ENCODE measurements at places on chromosomes 3 and 15.

GRCh38 chr3:188685789-188686188, 486.0 kb upstream of the TPRG1 start:
- DNase-seq: no peak

- DNase-seq: no peak
Measured at GRCh38 chr3:24487325-24488262, 7.1 kb downstream of the THRB start.

GRCh38 chr3:87771337-87772192, 287.2 kb downstream of the CGGBP1 start:
- DNase-seq: peak; percentile 61

GRCh38 chr3:155230382-155230781, 63.1 kb downstream of the STRIT1 start:
- DNase-seq: no peak

- DNase-seq: no peak
Measured at GRCh38 chr3:86239946-86240345, 751.0 kb downstream of the VGLL3 start.

DNA sequence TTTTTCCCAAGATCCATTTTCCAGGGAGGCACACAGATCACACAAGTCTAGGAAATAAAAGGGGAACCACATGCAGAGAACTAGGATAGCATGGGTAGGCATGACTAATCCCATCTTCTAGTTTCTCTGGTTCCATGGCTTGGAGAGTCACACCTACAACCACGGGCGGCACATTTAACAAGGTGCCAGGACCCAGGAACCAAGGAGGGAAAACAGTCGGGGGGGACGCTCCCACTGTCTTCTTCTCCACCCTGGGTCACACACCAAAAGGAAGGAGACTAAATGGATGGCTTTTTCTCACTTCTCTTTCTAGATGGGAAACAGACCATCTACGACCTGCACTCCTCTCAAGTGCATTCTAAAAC, 4.6 kb upstream of the SMCO1 start:
- no peak for DNase-seq

- peak; percentile 48 for DNase-seq
Measured at GRCh38 chr15:53586799-53587198, 172.7 kb downstream of the WDR72 start.

- no peak for DNase-seq
Measured at GRCh38 chr15:52093167-52093538, 19.4 kb downstream of the BCL2L10 start.

DNA sequence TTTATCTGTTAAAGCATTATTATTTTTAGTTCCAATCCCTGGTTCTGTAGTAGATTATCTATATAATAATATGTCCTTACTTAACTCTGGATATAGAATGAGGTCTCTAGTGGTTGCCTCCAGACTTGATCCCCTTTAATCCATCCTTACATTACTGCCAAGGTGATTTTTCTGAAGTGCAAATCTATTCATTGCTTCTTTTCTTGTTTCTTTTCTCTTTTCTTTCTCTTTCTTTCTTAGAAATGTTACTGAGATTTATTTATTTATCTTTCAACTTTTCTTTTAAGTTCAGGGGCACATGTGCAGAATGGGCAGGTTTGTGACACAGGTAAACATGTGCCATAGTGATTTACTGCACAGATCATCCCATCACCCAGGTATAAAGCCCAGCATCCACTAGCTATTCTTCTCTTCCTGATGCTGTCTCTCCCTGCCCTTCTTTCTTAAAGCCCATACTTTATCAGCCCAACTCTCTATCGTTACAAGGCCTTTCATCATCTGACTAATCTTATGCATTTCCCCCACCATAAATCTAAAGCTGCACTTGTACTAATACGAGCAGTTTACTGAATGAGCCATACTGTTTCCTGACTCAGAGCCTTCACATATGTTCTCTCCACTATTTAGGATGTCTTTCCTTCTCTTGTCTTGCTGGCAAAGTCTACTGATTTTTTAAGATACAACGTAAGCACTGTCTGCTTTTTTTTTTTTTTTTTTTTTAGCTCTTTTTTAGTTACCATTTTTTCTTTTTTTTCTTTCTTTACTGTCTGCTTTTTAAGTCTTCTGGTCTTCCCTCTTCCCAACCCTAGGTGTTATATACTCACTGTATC, 4.6 kb downstream of the GLCE start:
- no peak for DNase-seq

GRCh38 chr15:100259266-100259665, 82.5 kb downstream of the ADAMTS17 start:
- no peak for DNase-seq

GRCh38 chr3:41819236-41819635, 142.7 kb downstream of the ULK4 start:
- DNase-seq: no peak

Measured in Right ventricle myocardium inferior (tissue), 1 donor.